ELF-1 (cell line): ENCODE measurements at places on chromosomes 7 and 10.
A peak's percentile ranks its signal among the peaks of the same experiment; 100 is the strongest.

- no peak for DNase-seq
These were observed 40.5 kb upstream of the RABGEF1 start for GRCh38 chr7:66699998-66700397.

DNA sequence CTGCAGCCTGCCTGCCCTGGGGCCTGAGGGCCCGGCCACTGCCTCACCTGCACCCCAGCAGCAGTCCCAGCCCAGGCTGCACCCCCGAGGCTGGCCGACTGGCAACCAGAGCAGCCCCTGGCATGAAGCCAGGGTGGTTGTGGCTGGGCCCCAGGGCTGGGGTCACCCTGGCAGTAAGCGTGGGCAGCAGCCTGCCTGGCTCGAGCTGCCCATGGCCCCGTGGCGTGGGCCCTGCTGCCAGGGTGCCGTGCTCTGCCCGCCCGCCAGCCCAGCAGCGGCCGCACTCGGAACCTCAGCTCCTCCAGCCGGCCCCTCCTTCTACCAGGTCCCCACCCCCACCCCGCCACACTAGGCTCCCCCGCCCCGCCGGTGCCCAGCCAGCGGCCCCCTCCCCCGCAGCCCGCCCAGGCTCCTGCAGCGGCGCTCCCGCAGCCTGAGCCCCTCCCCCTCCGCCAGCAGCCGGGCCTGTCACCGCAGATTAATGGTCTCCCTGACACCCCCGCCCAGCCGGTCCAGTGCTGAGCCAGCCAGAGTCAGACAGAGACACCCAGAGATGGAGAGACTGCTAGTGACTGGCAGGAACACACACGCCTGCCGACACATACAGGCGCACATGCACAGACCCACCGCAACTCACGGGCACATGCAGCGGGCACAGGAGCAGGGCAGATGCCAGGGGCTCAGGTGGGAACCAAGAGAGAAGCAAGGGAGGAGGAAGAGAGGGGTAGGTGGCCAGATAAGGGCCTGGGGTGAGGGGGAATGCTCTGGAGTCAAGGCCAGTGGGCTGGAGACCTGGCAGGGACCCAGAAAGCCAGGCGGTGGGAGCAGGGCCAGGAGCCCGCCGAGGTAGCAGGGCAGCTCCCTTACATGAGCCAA is 22.4 kb downstream of the KCNH2 start:
- peak; percentile 64 for DNase-seq

GRCh38 chr7:129334473-129334872 is 99.8 kb upstream of the STRIP2 start:
- DNase-seq = no peak

DNA sequence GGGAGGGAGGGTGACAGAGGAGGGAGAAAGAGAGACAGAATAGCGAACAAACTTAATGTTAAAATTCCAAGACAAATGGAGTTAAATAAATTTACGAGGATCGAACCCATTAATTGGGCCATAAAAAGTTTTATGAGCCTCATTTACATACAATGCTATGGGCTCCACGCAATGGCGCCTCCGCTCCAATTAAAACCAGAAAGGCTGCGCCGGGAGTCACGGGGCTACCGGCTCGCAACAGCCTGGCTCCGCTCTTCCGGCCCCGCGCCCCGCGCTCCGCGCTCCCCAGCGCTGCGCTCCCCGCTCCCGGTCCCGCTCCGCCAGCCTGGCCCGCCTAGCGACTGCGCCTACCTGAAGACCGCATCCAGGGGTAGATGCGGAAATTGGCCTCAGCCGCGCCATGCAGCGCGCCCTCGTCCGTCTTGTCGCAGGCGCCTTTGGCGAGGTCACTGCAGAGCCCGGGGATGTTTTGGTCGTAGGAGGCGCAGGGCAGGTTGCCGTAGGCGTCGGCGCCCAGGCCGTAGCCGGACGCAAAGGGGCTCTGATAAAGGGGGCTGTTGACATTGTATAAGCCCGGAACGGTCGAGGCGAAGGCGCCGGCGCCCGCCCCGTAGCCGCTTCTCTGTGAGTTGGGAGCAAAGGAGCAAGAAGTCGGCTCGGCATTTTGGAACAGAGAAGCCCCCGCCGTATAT is 513 bp downstream of the HOXA7 start:
- peak; percentile 70 for DNase-seq

DNA sequence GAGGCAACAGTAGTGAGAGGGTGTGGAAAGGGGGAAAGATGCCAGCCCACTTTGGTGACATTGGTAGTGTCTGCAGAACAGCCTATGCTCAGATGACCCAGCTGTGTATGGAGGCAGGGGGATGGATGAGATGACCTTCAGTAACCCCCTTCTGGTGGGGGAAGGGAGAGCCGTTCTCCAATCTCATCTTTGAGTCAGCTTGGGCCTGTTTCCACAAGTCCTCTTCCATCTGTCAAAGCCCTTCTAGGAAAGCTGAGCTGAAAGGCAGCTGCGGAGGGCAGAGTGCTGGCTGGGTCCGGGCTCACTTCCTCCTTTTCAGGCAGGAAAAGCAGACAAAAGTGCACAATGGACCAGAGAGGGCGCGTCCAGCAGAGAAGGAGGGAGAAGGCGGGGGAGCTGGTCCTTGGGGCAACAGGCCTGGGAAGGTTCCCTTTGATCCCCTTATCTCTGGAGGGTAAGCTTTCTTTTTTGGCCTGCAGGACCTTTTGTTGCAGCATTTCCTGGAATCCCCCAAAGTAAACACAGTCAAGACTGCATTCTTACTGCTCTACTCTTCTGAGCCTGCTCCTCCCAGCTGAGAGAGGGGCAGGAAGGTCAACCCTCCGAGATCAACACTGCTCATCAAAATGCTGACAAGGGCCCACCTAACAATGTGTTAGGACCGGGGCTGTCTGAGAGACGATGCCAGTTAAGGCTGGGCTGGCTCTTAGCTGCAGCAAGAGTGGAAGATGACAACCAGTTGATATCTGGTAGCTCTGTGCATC is 1.2 kb upstream of the LRMDA start:
- DNase-seq = peak; percentile 96
